B cell (primary cell): ENCODE measurements at places on chromosomes 1 and 21.

- no peak for DNase-seq
Observed at GRCh38 chr1:10553118-10553517, 78.4 kb downstream of the PEX14 start.

DNA sequence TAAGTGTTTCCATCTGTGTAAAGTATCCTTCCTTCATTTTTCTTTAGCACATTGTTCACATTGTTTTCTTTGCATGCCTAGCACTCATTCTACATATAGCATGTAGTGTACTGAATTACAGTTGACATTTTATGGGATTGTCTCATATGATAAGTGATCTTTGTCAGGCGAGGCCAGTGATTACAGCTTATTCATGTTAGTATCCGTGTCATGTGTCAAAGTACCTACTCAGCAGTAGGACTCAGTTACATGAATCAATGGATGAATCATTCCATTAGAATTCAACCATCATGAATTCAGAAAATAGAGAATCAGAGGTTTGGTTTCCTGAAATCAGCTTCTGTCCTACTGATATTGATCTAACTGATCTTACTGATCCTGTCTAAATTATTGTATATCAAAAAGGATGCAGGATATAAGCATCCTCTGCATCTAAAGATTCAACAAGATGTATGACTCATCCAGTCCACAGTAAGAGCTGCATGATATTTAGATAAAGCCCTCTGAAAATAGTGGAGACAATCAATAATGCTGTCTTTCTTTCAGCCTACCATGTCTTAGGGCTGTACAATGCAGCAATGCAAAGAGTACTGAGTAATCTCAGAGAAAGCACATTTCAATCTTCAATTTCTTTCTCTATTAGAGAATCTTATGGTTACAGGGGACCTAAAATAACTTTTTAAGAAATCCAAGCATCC, 20.7 kb upstream of the HRNR start:
- DNase-seq: no peak

GRCh38 chr1:41558761-41559171, 74.3 kb upstream of the EDN2 start:
- no peak for DNase-seq

GRCh38 chr1:59768792-59769735, 45.7 kb upstream of the HOOK1 start:
- DNase-seq: no peak

- DNase-seq: no peak
Observed at GRCh38 chr1:215568299-215568692, 1.2 kb downstream of the KCTD3 start.

DNA sequence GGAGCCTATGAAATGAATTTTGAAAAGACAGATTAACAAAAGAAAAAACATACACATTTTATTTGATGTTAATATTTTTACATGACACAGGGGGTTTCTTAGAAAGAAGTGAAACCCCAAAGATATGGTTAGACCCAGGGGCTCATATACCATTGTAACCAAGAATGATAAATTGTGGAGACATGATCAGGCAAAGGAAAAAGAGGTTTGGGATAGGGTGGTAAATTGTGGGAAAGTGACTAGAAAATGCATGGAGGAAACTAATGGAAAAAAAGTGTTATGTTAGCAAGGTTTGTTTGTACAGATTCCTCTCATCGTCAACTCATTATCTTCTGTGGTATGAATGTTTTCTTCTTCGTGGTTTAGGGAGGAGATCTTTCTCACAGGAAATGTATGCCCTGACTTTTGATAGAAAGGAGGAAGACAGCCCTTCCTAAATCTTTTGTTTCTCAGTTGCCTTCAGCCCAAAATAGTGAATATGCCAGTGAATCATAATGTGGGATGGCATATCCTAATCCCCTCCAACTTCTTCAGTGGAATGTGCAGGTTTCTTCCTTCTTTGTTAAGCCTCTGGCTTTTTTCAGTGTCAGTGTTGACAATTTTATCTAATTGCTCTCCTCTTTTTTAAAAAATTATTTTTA, 140.4 kb upstream of the UBE2U start:
- no peak for DNase-seq

- no peak for DNase-seq
Observed at GRCh38 chr21:34899760-34900159, 149.3 kb downstream of the RUNX1 start.

- no peak for DNase-seq
Observed at GRCh38 chr21:40646651-40647050, 200.3 kb downstream of the DSCAM start.

- DNase-seq: peak; percentile 37
Observed at GRCh38 chr1:174157157-174157806, 2.0 kb upstream of the RABGAP1L start.

- DNase-seq: no peak
Observed at GRCh38 chr1:36247538-36247937, 23.3 kb downstream of the THRAP3 start.

- no peak for DNase-seq
Observed at GRCh38 chr1:230818901-230819300, 49.4 kb downstream of the C1orf198 start.

DNA sequence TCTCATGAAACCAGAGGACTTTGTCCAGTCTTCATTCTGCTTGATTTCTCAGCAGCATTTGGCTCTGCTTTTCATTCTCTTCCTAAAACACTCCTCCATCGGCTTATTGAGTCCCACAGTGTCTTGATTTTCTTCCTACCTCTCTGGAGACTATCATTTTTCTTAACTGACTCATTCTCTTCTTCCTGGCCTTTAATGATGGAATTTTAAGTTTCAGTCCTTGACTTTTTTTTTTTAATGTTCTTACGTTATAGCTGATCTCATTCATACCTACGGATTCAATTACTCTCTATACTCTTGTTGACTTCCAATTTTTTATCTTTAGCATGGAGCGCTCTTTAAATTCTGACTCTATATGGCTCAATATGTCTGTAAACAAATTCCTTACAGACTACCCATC, 111.1 kb downstream of the NEK7 start:
- DNase-seq: no peak

DNA sequence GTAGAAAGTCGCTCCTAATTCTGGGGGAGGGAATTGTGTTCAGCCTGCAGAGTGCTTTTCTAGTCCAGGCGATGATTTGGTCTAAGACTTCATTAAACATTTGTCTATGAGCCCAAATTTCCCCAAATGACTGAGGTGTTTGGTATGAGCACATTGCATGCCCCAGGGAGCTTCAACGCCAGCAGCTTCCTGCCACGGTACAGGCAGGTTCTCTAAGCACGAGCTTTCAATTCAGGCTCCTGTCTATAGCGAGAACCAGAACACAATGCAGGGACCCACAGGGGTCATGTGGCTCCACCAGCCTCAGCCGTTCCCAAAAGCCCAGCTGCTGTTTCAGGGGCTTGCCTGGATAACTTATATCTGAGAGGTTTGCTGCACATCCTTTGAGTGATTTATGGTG, 34.1 kb upstream of the H6PD start:
- no peak for DNase-seq

DNA sequence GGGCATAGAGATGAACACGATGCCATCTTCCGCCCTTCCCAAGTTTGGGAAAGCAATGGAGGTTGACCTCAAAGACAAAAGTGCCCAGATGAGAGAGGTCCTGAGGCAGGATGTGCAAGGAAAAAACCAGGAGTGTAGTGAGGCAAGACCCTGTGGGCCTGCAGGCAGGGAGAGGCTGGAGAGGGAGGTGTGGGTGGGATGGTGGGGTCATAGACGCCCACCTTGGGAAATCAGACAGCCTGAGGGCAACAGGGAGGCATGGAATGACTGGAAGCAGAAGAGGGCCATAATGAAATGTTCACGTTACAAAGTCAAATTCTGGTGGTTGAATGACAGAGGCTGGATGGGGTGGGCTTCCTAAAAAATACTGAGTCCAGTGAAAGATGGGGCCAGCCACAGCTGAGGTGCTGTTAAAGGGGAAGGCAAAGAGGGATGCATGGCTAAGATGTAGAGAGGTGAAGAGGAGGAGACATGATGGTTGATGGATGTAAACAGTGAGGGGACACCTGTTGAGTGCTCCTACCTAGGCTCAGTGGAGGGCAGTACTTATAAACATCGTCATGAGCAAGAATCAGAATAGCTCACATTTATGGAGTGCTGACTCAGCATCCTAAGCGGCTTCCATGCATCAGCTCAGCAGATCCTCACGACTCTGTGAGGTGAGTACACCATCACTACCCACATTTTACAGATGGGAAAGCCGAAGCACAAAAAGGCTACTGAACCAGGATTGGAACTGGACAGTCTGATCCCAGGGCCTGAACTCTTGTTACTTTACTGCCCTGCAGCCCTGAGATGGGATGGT, 42.0 kb downstream of the GRIK3 start:
- no peak for DNase-seq

- peak; percentile 71 for DNase-seq
Observed at GRCh38 chr1:109667452-109668122, at the start of gene GSTM2. Gene GSTM2, plus strand, starts transcription at chr1:109668057. Its CDS starts 59 bp downstream, at chr1:109668116.

DNA sequence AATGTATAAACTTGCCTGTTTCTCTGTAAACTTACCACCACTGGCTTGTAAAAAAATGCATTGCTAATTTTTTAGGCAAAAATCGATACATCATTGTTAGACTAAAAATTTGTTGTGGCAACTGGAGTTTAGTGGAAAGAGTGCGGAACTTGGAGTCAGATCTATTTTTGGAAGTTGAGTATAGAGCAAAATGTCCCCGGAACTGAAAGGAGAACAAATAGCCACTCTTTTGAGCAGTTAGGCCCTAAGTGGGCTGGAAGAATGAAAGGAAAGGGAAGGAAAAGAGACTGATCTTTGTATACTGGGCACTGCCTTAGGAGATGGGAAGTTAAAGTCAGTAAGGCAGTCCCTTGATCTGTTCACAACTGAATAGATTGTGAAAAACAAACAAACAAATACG, 30.2 kb downstream of the OPTC start:
- no peak for DNase-seq

GRCh38 chr1:206089341-206089740, 27.8 kb downstream of the AVPR1B start:
- DNase-seq: no peak

DNA sequence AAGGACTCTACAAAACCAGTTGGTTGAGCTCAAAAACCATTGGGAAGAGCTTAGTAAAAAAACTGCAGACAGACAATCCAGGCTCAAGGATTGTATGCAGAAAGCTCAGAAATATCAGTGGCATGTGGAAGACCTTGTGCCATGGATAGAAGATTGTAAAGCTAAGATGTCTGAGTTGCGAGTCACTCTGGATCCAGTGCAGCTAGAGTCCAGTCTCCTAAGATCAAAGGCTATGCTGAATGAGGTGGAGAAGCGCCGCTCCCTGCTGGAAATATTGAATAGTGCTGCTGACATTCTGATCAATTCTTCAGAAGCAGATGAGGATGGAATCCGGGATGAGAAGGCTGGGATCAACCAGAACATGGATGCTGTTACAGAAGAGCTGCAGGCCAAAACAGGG, 104.0 kb upstream of the BMP8A start:
- DNase-seq: no peak

GRCh38 chr1:40699787-40700186, 8.3 kb downstream of the NFYC start:
- DNase-seq: peak; percentile 50

DNA sequence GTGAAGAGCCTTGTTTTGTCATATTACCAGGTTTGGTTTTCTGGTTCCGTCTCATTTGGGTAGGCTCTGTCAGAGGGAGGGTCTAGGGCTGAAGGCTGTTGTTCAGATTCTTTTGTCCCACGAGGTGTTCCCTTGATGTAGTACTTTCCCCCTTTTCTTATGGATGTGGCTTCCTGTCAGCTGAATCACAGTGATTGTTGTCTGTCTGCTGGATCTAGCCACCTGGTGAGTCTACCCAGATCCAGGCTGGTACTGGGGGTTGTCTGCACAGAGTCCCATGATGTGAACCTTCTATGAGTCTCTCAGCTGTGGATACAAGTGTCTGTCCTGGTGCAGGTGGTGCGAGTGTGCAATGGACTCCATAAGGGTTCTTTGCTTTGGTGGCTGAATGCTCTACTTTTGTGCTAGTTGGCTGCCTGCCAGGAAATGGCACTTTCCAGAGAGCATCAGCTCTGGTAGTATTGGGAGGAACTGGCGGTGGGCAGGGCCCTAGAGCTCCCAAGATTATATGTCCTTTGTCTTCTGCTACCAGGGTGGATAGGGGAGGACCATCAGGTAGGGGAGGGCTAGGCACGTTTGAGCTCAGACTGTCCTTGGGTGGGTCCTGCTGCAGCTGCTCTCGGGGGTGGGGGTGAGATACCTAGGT, 246.0 kb downstream of the RYR2 start:
- no peak for DNase-seq

DNA sequence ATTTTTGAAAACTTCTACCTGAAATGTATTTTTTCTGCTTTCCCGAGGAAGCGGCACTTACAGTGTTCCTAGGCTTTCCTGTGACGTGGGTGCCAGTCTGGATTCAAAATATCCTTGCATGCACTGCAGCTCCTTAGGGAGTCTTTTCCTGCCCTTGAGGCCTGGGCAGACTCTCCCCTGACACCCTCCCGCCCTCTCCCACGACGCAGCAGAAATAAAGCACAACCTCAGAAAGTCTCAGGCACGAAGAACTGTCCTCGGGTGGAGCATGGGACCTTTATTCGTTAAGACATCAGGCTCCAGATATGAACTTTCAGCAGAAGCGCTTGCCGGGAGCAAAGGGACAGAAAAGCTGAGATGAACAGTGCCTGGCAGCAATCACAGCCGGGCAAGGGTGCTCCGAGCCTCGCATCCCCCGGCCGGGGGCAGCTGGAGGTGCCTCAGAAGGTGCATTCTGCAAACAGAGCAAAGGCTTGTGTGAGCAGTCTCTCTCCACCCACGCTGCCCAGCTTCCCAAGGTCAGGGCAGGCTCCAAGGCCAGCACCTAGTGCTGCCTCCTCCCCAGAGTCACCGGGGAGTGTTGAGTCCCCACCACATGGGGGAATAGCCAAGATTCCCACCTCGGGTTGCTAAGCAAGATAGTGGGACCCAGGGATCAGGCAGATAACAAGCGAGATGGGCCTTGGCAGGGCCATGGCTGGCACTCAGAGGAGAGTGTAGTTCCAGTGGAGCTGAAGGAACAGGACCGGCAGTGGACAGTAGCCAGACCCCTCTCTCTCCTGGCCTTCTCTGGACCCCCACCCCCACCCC, 3.2 kb downstream of the TFF3 start:
- DNase-seq: no peak

GRCh38 chr1:160560045-160560705, 19.1 kb downstream of the CD84 start:
- no peak for DNase-seq

DNA sequence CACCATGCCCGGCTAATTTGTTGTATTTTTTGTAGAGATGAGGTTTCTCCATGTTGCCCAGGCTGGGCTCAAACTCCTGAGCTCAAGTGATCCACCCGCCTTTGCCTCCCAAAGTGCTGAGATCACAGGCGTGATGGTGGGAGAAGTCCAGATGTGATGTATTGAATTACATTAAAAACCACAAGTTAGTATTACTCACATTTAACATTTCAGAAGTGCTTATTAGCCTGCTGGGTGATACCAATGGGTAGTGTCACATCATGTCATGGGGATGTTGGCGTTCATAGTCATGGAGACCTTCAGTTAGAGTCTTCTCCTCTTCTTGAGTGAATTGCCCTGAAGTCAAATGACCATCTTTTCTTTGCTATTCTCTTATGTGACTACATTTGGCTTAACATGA, 63.6 kb upstream of the VAMP3 start:
- no peak for DNase-seq

GRCh38 chr1:77739235-77739634, 20.4 kb downstream of the USP33 start:
- DNase-seq: no peak

- DNase-seq: no peak
Observed at GRCh38 chr1:115624859-115625258, 16.9 kb upstream of the VANGL1 start.

- DNase-seq: peak; percentile 44
Observed at GRCh38 chr1:15090373-15090772, 63.2 kb upstream of the TMEM51 start.
